ENCODE measurements at places on chromosomes 6 and 20.

- DNase-seq: no peak
These were observed 1.5 kb downstream of the ZCCHC3 start for GRCh38 chr20:298776-299391.

DNA sequence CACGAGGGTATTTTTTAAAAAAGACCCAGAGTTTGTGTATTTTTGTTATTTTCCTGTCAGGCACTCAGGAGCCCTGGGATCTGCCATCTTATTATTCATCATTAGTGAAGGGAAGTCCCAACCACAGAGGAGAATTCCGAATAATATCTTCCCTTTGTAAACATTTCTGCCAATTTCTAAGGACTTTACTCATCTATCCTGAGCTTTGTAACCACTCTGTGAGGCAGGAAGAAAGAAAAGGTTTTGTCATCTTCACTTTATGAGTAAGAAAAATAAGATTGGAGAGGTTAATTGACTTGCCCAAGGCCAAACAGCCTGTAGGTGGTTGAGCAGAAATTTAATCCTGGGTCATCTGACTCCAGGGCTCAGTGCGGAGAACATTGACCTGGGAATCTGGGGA is 23.0 kb upstream of the IYD start:
- DNase-seq: no peak

DNA sequence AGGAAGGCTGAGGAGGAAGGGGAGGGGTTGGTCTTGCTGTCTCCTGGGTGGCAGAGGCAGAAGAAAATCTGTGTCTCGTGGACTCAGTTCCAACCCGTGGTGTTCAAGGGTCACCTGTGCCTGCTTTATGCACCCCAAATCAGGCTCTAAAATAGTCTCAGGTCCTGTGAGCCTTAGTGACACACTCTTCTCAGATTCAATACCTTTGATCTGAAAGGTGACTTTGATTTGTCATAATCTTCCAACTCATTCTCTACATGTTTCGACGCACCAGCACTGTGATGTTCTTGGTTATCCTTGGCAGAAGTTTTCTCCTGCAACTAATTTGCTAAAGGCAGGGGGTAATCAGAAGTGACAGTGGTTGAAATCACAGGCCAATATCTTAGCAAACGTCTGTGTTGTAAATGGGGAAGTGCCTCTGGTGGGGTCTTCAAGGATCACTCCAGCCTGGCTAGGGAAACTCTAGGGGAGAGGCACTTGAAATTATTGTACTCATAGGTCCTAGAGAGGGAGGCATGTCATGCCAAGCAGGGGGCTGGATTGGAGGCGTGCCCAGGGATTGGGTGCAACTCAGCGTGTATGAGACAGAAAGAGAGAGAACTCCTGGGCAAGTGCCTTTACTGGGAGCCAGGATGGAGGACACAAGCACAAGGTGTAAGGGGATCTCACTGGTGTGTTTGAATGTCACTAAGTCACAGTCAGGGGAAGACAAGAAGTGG is 19.0 kb upstream of the PRND start:
- DNase-seq: no peak

DNA sequence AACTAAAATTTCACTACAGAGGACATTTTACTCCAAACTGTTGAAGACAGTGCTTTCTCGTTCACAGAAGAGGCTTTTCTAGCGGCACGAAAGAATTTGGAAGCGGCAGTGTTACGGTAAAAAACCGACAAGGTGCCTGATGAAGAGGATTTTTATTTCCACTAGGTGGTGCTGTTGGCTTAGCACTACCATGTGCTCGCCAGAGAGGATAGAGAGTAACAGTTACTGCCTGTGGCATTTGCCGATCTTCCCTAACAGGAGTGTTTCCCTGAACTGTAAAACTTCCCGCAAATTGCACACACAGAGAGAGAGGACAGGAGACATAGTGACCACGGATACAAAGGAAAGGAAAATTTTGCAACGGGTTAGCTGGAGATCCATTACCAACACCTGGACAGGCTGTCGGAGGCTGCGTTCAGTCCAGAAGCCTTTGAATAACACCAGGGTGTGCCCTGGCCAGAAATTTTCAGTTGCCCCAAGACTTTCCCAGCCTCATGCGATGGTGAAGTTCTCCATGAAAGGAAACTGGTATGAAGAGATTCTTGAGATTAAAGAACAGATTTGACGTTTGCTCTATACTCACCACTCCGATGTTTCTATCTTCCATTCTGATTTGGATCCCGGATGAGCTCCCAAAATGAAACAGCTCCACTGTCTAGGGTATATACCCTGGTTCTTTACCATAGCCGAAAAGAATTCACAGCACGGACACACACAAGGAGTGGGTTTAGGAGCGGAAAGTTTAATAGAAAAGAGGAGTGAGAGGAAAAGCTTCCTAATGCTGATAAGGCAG is 48.1 kb downstream of the HLA-DPB1 start:
- DNase-seq: no peak

GRCh38 chr20:38537176-38537575 is 43.8 kb upstream of the ADIG start:
- DNase-seq: no peak

DNA sequence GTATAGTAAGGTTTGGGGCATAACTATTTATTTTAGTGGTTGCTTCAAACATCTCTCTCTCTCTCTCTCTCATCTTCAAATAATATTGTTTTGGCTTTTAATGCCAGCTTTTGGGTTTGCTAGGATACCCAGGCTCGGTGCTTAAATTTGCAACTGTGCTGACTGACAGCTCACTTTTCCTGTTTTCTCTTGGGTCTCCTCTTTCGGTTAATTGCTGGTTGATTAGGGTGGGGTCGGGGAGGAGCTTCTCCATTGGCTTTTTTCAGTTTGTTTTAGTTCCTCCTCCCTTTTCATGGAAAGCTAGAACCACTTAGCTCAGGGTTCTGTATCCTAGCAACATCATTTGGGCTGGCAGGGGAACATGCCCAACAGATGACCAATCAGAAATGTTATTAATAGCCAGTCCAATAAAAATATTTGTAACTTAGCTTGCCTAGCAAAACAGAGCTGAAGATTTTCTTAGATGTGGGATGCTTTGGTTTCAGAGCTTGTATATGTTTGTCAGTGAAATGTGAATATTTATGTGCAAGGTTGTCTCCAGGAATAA is 11.3 kb downstream of the TFAP2B start:
- no peak for DNase-seq

DNA sequence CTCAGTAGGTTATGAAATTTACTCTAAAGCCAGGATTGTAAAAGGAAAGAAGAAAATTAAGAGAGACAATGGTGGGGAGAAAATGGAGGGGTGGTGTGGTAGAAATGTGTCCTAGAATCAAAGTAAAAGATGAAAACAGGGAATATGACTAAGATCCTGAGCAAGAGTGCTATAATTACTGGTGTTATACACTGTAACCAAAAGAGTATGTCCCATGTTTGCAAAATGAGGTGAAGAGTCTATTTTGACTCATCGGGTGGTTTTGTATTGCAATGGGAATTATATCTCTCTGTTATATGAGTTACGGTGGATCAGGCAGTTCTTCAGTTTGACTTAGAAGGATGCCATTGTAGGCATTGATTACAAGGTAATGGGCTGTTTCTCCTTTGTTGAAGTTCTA is 8.5 kb downstream of the L3MBTL3 start:
- DNase-seq: no peak

GRCh38 chr6:70394518-70395300 is 18.6 kb upstream of the FAM135A start:
- no peak for DNase-seq

GRCh38 chr20:3813848-3814581 is 6.3 kb upstream of the AP5S1 start:
- DNase-seq: no peak

GRCh38 chr6:151176911-151177770 is 62.6 kb upstream of the AKAP12 start:
- no peak for DNase-seq

GRCh38 chr6:118808793-118809638 is 84.9 kb upstream of the ASF1A start:
- DNase-seq: no peak

GRCh38 chr6:43951756-43952675 is 175.2 kb downstream of the MRPL14 start:
- no peak for DNase-seq

DNA sequence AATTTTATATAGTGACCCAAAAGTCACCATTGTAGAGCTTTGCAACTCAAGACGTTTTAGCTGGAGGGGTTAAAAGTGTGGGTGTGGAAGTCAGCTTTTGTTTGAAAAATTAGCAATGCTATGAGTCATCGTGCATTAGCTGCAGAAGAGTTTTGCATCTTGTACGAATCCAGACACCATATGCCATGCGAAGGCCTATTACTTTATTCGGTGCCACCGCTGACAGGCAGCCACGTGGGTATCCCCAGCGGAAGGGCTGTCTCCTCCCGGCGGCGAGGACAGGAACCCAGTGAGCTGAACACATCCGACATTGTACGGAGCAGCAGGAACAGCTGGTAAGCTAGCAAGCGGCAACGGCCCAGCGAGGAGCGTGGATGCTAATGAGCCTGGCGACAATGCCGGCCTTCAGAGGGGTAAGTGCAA is 84.4 kb downstream of the INSM1 start:
- DNase-seq: peak; percentile 66

DNA sequence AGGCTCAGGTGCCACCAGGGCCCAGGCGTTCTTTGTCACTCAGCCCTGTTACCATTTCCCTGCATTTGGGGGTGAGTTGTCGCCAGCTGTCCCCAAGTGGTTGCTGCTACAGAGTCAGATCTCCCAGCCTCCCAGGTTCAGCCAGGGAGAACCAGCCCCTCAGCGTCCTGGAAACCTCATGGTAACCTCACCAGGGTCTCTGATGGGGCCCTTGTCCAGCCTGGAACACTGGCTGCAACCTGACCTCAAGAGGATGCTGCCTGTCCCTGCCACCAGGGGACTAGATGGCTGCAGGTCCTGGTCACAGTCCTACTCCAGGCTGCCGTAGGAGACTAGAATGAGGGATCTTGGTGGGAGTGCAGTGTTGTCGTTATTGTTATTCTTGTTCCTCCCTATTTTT is 228.3 kb upstream of the PDE10A start:
- DNase-seq: no peak

- DNase-seq: no peak
These were observed 3.0 kb upstream of the ZNF335 start for GRCh38 chr20:45974896-45975565.

DNA sequence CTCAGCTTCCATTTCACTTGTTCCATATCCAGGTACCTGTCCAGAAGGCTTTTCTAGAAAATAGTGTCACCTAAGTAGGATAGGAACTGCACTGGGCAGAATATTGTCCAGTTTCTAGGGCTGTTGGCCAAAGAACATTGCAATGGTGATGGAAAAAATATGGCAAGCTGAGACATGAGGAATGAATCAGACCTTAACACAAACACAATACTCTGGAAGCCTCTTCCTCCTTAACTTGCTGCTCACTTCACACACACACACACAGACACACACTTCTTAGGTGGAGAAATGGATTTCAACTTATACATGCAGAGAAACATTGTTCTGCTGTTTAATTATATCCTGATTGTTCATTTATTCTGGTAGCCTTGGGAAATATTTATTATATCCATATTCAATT is 203.0 kb upstream of the RGS17 start:
- DNase-seq: no peak

DNA sequence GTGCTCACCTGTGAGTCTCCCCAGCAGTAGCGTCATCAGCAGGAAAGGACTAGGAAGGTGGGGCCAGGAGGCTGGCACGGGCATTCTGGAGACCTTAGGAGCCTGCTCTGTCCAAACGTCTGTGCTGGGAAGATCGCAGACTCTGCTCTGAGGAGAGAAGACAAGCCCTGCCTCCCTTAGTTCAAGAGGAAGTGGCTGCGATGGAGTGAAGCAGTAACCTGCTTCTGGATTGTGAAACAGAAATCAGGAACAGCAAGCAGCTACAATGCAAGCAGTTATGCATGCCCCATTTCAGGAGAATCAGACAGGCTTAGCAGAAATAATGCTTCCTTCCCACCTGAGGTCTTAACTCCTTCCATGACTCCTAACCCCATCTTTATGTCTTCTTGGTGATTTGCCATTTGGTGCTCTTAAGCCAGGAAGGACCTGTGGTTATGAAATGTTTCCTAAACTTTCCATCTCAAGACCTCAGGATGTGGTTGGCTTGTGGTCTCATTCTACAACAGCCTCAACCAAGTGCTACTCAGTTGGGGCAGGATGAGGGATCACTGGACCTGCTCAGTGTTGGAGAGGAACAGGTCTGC is at the start of gene SIRPB1:
SIRPB1 (minus strand) TSS at position 149 of the 584 bp plus-strand sequence; CDS start at position 84, 65 bp downstream.
- no peak for DNase-seq

GRCh38 chr20:31496761-31497295 is 17.4 kb upstream of the HM13 start:
- DNase-seq: no peak

DNA sequence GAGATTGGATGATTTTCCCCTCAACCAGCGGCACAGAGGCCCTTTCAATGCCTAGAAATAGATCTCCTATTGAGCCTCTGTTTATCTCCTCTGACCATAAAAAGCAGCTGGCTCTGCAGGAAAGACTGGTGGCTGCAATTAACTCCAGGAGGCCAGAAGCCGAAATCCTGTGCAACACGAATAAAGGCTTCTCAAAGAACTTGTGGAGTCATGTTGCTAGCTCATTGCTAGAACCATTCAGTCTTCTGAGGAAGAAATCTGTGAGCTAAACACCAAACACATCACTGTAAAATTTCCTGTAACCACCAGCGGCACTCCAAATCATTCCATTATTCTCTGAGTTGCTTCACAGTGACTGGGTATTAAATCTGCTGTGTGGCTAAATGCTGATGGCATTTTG is 49.1 kb upstream of the TPD52L1 start:
- DNase-seq: no peak

DNA sequence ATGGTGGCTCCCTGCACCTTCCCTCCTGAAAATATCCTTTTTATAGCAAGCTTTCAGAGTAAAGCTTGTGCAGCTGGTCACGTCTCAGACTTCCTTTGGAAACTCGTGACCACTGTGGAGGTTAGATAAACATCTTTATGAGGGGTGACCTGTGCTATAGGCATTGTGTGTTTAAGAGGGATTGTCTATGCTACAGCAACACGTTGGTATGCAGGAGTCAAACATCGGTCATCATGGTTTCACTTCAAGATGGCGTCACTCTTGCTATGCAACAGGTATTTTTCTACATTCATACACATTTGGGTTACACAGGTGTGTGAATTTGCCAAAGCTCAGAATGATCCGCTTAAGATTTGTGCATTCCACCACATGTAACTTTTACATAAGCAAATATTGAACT is 14.6 kb upstream of the BLCAP start:
- DNase-seq: no peak

DNA sequence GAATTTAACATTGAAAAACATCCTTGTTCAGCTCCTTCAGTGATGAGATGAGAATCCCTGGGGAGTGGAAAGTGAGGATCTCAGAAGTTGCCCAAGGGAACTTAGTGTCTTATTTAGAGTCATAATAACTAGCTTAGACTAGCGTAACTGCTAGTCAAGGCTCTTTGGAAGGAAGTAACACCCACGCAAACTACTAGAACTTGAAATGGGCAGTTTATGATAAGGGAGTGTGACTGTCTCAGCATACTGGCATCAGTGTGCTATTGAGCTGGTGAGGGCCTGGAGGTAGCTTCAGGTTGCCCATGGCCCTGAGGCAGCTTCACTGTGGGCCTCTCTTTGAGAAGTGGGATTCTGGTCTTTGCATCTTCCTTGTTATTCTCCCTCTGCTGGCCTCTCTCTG is 40.1 kb downstream of the SLX4IP start:
- no peak for DNase-seq

GRCh38 chr6:90502866-90503407 is 83.9 kb downstream of the MAP3K7 start:
- no peak for DNase-seq

- no peak for DNase-seq
These were observed 448.3 kb upstream of the HSF2 start for GRCh38 chr6:121951123-121951522.

GRCh38 chr6:28090917-28091586 is 10.7 kb downstream of the ZNF165 start:
- no peak for DNase-seq

All from T-helper 2 cell treated with Interferon-gamma antibody and Interleukin-4, amounts not matched to agents 5 μg/mL and 100 μg/mL, for 36 hours (primary cell).